ENCODE measurements at places on chromosomes 1 and 21. TPM values are rescaled to one million over a fixed set of nuclear protein-coding genes. Genes with fewer than 3 reads are reported as not detected.

The HSD3B2 gene
- total RNA-seq: not detected

The RGS13 gene
- not detected for total RNA-seq

The SLC37A1 gene
- total RNA-seq: 30.1 TPM

The LCE3E gene
- total RNA-seq: not detected

The ADCY10 gene
- not detected for total RNA-seq

The SLC25A24 gene
- 35.0 TPM for total RNA-seq

The FPGT gene
- 5.8 TPM for total RNA-seq

The ANKRD65 gene
- total RNA-seq: not detected

The FOXD2 gene
- total RNA-seq: 47.5 TPM

The PI4KB gene
- total RNA-seq: 62.6 TPM

DNA sequence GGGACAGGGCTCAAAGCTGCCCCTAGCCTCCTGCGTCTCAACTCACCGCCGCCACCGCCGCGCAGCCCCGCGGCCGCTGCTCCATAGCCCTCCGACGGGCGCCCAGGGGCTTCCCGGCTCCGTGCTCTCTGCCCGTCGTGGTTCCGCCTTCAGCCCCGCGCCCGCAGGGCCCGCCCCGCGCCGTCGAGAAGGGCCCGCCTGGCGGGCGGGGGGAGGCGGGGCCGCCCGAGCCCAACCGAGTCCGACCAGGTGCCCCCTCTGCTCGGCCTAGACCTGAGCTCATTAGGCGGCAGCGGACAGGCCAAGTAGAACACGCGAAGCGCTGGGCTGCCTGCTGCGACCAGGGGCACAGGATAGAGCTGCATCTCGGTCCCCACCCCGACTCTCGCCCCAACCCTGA, at the start of gene TNFRSF25:
Gene TNFRSF25 (minus strand): TSS at position 151 of the 400 bp plus-strand sequence. CDS start 66 bp downstream, at position 85.
- no peak within 1 kb of the TSS for H3K27ac ChIP-seq
- DNase-seq: no peak
- H3K4me1 ChIP-seq: peaks cover 20% of the 10 kb centered on the region
- H3K36me3 ChIP-seq: peaks cover 3% of the 10 kb centered on the region
- H3K4me3 ChIP-seq: no peak within 1 kb of the TSS

GRCh38 chr1:115714572-115715141, 53.9 kb downstream of the CASQ2 start:
- peaks cover 19% of the 10 kb centered on the region for H3K4me1 ChIP-seq
- H3K27me3 ChIP-seq: no peaks in the 10 kb centered on the region
- H3K36me3 ChIP-seq: no peaks in the 10 kb centered on the region
- peak overlapping the region; percentile 65 for H3K27ac ChIP-seq

- no peak overlapping the region for H3K4me3 ChIP-seq
- H3K36me3 ChIP-seq: no peaks in the 10 kb centered on the region
- no peaks in the 10 kb centered on the region for H3K27me3 ChIP-seq
- peaks cover 6% of the 10 kb centered on the region for H3K4me1 ChIP-seq
These were observed 104.6 kb downstream of the TGFBR3 start for GRCh38 chr1:91781371-91781825.

GRCh38 chr1:204619721-204620120, 65.8 kb downstream of the LRRN2 start:
- H3K36me3 ChIP-seq: peaks cover 19% of the 10 kb centered on the region
- H3K4me3 ChIP-seq: no peak overlapping the region
- no peak overlapping the region for H3K27ac ChIP-seq
- H3K27me3 ChIP-seq: no peaks in the 10 kb centered on the region
- no peak for DNase-seq

- no peaks in the 10 kb centered on the region for H3K36me3 ChIP-seq
- H3K27ac ChIP-seq: no peak overlapping the region
These were observed 32.9 kb upstream of the SLC30A1 start for GRCh38 chr1:211611818-211612217.

DNA sequence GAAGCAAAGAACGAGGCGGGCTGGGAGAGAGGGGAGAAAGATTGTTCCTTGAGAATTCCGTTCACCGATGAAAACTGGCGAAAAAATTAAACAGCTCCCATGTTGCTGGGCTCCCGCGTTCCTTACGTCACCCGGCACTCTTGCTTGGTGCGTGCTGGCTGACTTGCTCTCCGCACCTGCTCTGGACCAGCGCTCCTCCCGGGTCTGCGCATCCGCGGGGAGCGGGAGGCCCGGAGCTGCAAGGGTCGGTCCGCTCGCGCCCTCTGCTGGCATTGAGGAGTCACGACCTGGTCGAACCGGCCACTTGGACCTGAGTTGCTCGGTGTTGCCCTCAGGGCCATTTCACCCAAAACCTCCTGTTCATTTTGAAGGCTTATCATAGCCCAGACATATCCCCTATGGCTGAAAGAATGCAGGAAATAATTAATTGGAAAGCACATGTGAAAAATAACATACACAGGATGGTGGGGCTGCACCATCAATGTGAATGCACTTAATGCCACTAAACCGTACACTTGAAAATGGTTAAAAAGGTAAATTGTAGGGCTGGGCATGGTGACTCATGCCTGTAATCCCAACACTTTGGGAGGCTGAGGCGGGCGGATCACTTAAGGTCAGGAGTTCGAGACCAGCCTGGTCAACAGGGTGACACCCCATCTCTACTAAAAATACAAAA, 98.9 kb upstream of the BACE2 start:
- H3K4me3 ChIP-seq: peak overlapping the region; percentile 19
- peak; percentile 94 for DNase-seq
- peaks cover 5% of the 10 kb centered on the region for H3K4me1 ChIP-seq
- H3K27me3 ChIP-seq: no peaks in the 10 kb centered on the region
- no peaks in the 10 kb centered on the region for H3K36me3 ChIP-seq
- H3K27ac ChIP-seq: no peak overlapping the region

GRCh38 chr1:157696966-157697628, 3.5 kb downstream of the FCRL3 start:
- H3K36me3 ChIP-seq: no peaks in the 10 kb centered on the region
- DNase-seq: no peak
- no peaks in the 10 kb centered on the region for H3K27me3 ChIP-seq
- H3K4me1 ChIP-seq: no peaks in the 10 kb centered on the region

DNA sequence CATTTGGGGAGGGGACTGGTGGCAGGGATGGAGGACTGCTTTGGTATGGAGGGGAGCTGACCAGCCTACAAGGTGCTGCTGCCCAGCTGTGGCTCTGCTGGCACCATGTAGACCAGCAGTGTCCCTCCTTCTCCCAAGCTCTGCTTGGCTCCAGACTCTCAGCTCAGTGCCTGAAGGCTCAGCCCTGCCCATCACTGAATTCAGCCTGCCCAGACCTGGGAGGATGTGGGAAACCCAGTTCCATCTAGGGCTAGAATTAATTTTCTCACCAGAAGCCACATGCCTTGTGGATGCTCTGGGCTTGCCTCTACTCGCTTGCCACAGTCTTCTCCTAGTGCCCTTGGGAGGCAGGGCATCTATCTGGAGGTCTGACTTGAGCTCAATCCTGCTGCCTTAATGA, 195.0 kb upstream of the EDN2 start:
- no peaks in the 10 kb centered on the region for H3K36me3 ChIP-seq
- H3K27ac ChIP-seq: no peak overlapping the region
- H3K4me3 ChIP-seq: no peak overlapping the region
- no peak for DNase-seq
- H3K4me1 ChIP-seq: no peaks in the 10 kb centered on the region
- no peaks in the 10 kb centered on the region for H3K27me3 ChIP-seq

GRCh38 chr1:230759369-230760065, 12.3 kb downstream of the CAPN9 start:
- H3K27ac ChIP-seq: no peak overlapping the region
- no peak overlapping the region for H3K4me3 ChIP-seq
- peaks cover 8% of the 10 kb centered on the region for H3K4me1 ChIP-seq
- no peak for DNase-seq
- H3K27me3 ChIP-seq: no peaks in the 10 kb centered on the region

DNA sequence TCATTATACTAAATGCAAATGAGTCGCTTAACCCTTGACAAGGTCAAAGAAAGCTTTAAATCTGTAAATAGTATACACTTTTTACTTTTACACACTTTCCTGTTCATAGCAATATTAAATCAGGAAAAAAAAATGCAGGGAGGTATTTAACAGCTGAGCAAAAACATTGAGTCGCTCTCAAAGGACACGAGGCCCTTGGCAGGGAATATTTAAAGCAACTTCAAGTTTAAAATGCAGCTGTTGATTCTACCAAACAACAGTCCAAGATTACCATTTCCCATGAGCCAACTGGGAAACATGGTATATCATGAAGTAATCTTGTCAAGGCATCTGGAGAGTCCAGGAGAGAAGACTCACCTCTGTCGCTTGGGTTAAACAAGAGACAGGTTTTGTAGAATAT, 62.7 kb downstream of the CAPN2 start:
- H3K27me3 ChIP-seq: no peaks in the 10 kb centered on the region
- H3K27ac ChIP-seq: peak overlapping the region; percentile 39
- peaks cover 67% of the 10 kb centered on the region for H3K4me1 ChIP-seq
- no peak for DNase-seq
- peaks cover 99% of the 10 kb centered on the region for H3K36me3 ChIP-seq

- DNase-seq: no peak
- no peak overlapping the region for H3K27ac ChIP-seq
- no peaks in the 10 kb centered on the region for H3K4me1 ChIP-seq
- H3K36me3 ChIP-seq: no peaks in the 10 kb centered on the region
- no peaks in the 10 kb centered on the region for H3K27me3 ChIP-seq
These were observed 105.7 kb upstream of the USP24 start for GRCh38 chr1:55320891-55321290.

DNA sequence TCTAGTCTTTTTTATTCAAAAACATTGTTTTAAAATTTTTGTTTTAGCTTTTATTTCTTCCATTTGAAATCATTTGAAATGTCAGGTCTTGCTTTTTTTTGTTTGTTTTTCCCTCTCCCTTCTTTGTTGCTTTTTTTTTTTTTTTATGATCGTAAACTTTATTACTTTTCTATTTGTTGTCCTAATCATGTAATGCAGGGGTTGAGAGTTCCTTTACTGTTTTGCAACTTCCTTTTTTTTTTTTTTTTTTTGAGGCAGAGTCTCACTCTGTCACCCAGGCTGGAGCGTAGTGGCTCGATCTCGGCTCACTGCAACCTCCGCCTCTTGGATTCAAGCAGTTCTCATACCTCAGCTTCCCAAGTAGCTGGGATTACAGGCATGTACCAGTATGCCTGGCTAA, 24.8 kb downstream of the IVNS1ABP start:
- peaks cover 16% of the 10 kb centered on the region for H3K4me1 ChIP-seq
- DNase-seq: no peak
- no peaks in the 10 kb centered on the region for H3K27me3 ChIP-seq
- no peak overlapping the region for H3K27ac ChIP-seq
- H3K4me3 ChIP-seq: no peak overlapping the region

DNA sequence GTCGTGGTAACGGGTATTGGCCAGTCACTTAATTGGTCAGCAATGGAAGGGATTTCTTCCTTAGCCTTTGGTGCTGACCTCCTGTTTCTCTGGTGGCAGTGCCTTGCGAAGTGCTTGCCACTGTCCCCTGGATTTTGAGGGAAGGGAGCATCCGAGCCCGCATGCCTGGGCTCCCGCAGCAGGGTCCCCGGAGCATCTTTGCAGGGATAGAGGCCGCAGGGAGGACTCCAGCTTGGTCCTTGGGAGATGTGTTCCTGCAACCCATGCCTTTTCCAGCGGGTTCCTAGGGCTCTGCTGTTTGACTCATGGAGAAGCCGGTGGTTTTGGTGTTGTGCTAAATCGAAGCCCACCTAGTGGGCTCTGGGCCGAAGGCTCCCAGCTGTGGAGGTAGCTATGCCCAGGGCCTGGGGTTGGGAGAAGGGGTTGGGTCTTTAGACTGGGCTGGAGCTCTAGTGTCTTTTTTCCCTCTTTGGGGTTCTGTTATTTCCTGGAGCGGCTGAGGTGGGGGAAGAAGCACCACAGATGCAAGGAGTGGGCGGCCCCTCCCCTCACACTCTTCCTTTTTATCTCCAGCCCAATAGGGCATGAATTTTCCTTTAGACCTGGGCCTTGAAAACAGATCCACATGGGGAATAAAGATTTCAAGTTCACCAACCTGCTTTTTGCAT, 39.0 kb downstream of the PIK3CD start:
- peak overlapping the region; percentile 31 for H3K27ac ChIP-seq
- peaks cover 59% of the 10 kb centered on the region for H3K4me1 ChIP-seq
- H3K4me3 ChIP-seq: peak overlapping the region; percentile 80
- no peaks in the 10 kb centered on the region for H3K27me3 ChIP-seq
- no peak for DNase-seq

DNA sequence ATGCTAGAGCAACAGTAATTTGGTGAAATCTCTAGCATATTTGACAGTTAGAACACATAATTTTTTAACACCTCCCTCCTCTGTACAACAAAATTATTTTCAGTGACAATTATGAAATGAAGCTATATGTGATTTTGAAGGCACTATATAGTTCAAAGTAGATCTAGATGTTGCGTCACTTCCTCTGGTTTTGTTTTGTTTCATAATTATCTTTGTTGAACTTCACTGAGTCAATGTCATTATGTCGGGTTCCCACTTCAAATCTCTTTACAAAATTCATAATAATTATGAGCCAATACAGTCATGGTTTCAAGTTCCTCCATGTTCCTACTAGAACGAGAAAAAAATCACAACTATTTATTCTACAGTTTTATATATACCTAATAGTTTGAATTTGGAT, 254.8 kb upstream of the PLXNA2 start:
- no peaks in the 10 kb centered on the region for H3K27me3 ChIP-seq
- H3K4me3 ChIP-seq: no peak overlapping the region
- H3K27ac ChIP-seq: no peak overlapping the region

GRCh38 chr1:208209286-208209685, 34.9 kb downstream of the PLXNA2 start:
- peaks cover 43% of the 10 kb centered on the region for H3K4me1 ChIP-seq
- no peak for DNase-seq
- no peak overlapping the region for H3K4me3 ChIP-seq
- H3K27ac ChIP-seq: peak overlapping the region; percentile 89
- no peaks in the 10 kb centered on the region for H3K36me3 ChIP-seq
- H3K27me3 ChIP-seq: no peaks in the 10 kb centered on the region

GRCh38 chr1:58982259-58982998, 198.6 kb upstream of the JUN start:
- no peaks in the 10 kb centered on the region for H3K27me3 ChIP-seq
- no peaks in the 10 kb centered on the region for H3K36me3 ChIP-seq
- H3K4me1 ChIP-seq: peaks cover 20% of the 10 kb centered on the region
- H3K27ac ChIP-seq: peak overlapping the region; percentile 21
- no peak overlapping the region for H3K4me3 ChIP-seq

DNA sequence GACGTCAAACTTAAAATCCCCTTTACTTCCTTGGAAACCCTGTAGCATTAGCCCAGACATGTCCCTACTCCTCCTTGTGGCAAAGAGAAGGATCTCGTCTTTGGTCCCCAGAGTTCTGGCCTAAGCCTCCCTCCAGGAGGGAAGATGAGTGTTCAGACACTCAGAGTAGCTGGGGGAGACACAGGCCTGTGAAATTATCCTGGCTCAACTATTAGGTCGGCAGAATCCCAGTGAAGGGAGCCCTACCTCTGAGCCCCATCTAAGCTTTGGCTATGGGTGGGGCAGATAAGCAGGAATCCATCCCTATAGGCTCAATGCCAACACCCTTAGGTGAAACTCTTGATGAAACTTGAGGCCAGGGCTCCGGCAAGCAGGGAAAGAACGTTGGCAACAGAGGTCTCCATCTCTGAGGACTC, 1.7 kb upstream of the SFN start:
- DNase-seq: no peak
- no peak overlapping the region for H3K4me3 ChIP-seq
- H3K36me3 ChIP-seq: peaks cover 22% of the 10 kb centered on the region
- H3K27me3 ChIP-seq: no peaks in the 10 kb centered on the region
- H3K4me1 ChIP-seq: peaks cover 28% of the 10 kb centered on the region
